ENCODE measurements at places on chromosomes 3 and 15. TPM values are rescaled to one million over a fixed set of nuclear protein-coding genes. Genes with fewer than 3 reads are reported as not detected.

- no peak for DNase-seq
These were observed at the start of gene DNAJB8 for GRCh38 chr3:128466840-128467541. Gene DNAJB8 (minus strand): TSS chr3:128466890. CDS start chr3:128463245, 3,645 bp downstream.

DNA sequence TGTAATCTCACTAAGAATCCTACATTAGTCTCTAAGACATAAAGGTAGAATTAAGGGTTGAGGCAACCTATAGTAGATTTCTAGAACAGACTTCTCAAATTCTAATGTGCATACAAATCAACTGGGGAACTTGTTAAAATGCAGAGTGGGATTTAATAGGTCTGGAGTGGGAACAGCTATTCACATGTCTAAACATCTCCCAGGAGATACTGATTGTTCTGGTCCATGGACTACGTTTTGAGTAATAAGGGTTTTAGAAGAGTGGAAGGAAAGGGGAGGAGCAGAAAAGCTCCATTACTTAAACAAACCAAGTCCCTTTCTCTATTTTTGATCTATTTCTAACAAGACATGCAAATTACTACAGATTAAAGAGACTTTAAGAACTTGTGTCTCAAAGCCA is 524.8 kb downstream of the TUSC7 start:
- no peak for DNase-seq

DNA sequence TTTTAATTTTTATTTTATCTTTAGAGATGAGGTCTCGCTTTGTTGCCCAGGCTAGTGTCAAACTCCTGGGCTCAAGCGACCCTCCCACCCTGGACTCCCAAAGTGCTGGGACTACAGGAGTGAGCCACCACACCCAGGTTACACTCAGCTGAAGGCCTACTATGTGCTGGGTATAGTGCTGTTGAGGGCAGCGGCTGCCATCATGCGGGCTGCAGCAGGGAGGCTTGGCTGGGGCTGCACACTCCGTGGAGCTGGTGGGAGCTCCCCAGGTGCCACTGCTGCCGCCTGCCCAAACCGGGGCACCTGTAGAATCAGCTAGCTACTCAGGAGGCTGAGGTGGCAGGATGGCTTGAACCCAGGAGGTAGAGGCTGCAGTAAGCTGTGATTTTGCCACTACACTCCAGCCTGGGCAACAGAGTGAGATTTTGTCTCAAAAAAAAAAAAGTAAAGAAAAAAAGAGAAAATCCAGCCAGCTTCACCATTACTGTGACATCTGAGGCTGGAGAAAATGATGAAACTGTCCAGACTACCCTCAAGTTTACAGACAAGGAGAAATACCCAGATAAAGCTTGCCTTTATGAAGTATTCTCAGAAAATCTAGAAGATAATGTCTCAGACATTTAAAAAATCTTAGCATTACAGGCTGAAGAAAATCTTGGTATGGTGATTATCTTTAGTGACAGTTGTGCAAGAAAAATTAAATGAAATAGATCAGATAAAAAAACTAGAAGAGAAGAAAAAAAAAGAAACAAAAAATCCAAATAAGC is 42.1 kb downstream of the CRABP1 start:
- no peak for DNase-seq

- DNase-seq: no peak
These were observed 595.6 kb downstream of the ROBO1 start for GRCh38 chr3:79172241-79172640.

- DNase-seq: no peak
These were observed 9.8 kb upstream of the MEF2A start for GRCh38 chr15:99556011-99556410.

- no peak for DNase-seq
These were observed 57.9 kb downstream of the TIPARP start for GRCh38 chr3:156732261-156732660.

GRCh38 chr3:194687638-194688199 is 2.0 kb downstream of the FAM43A start:
- peak; percentile 16 for DNase-seq

- no peak for DNase-seq
These were observed 194.4 kb upstream of the GBE1 start for GRCh38 chr3:81955878-81956277.

GRCh38 chr15:49079340-49080039 is 33.2 kb upstream of the SECISBP2L start:
- no peak for DNase-seq

DNA sequence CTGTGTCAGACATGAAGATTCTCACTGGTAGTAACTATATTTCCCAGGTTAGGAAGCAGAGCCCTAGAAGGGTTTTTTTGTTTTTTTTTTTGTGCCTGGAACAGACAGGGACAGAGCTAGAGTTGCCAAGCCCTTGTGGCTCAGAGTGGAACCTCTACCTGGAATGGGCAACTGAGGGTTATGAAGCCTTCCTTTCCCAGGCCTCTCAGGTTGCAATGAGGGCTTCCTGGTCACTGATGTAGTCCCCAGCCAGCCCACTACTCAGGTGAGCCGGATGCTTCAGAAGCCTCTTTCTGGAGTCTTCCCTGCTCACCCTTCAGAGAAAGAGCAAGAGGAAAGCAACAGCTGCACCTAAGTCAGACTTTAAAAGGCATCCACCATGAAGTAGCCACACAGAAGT is 48.8 kb upstream of the MANF start:
- no peak for DNase-seq

DNA sequence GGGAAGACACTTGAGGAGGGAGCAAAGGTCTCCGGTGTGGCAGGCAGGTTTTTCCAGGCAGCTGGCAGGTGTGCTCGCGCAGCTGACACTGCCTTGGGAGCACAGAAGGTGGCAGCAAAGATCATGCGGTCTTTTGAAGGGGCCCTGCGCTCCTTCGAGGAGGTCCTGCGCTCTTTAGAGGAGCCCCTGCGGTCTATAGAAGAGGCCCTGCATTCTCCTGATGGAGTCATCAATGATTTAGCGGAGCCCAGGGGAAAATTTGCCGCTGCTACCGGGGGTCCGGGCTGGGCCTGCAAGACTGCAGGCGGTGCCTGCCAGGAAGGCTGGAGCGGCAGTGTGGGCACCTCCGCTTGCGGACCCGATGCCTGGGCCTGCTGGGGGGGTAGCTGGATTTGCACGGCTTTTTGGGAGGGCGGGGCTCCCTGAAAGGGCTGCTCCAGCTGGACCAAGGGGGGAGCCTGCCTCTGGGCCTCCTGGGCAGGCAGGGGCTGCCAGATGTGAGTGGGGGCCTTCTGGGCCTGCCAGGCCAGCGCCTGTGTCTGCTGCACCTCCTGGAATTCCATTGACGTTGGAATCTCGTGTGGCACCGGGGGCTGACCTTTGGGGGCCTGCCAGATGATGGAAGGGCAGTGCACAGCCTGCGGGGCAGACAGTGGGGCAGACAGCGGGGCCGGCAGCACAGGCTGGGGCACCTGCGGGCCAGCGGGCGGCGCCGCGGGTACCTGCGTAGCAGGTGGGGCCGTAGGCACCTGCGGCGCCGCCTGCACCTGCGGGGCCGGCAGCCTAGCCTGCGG is 2.1 kb downstream of the MAGEL2 start:
- DNase-seq: no peak

GRCh38 chr15:49678655-49679054 is 57.8 kb downstream of the DTWD1 start:
- no peak for DNase-seq

GRCh38 chr3:15064299-15064834 is 748 bp downstream of the MRPS25 start:
- DNase-seq: peak; percentile 21

DNA sequence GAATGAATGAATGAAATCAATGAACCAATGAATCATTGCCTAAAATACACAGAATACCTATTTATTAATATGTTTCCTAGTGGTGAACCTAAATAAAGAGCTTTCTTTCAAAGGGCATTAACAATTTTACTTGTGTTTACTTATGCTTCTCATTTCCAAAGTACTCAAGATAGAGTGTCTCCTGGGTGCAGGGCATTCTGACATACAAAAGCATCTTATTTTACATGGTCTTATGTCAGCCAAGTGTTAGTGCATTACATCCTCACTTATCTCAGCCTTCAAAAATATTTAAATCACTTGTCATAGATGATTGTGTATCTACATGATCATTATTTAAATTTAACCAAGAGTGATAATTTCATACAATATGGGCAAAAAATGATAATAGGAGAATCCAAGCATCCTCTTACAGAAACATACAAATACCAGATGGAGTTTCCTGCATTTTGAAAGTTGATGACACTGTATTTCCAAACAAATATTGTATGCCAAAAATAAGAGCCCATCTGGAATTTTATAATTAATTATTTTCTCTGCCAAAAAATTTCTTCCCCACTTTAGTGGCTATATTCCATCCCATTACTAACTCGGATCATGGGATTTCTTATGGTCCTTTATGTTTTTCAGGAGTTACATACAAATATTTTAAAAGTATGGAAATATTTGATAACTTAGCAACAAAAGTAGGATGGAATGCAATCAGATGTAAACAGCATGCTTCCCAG is 279.0 kb downstream of the RBMS3 start:
- no peak for DNase-seq

- DNase-seq: peak; percentile 41
These were observed 269.2 kb downstream of the PDCD6IP start for GRCh38 chr3:34067536-34068051.

- no peak for DNase-seq
These were observed 48.1 kb downstream of the SETMAR start for GRCh38 chr3:4351164-4351855.

DNA sequence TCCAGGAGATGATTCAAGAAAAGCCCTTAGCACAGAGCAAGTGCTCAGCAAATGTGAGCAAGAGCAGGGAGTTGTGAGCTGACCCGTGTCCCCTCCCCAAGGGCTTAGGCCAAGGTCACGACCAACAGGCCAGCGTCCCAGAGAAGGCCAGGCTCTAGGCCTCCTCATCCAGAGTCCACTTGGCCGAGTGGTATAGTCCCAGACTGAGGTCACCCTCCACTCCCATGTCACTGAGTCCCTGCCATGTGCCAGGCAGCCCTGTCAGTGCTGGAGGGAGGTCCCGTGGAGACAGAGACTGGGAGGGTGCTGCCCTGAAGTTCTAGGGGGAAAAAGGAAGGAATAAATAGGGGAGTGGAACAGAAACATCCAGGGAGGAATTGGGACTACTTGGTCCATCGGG is 44.0 kb downstream of the TPRA1 start:
- no peak for DNase-seq

DNA sequence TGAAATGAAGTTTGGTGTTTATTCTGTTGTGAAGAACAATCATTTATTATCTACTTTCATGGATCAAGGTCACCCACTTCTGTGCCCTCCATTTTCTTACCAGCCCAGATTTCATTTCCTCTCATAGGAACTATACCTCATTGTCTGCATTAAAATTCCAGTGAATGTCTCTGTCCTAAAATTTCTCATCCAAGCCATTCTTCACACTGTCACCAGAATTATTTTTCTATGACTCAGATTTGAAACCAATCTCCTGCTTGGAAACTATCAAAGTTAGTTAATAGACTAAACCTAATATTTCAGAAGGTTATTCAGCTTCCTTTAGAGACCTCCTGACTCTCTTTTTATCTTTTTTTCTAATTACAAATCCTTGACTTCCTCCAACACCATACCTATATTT is 364.1 kb upstream of the CBLB start:
- DNase-seq: no peak

DNA sequence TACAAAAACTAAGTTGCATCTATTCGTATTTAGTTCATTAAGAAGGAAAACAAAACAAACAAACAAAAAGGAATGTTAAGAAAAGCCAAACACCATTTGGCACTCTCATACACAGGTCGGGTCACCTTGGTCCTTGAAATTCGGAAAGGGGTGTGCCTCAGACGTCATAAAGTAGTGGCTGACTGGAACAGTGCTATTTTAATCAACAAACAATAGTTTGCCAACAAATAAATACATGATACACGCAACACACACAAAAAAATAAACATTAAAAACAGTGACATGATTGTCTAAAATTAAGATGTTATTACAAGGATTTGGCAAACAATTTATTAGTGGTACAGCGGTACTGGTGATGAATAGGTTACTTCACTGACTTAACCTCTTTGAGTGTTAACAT is 579.6 kb downstream of the MECOM start:
- DNase-seq: no peak

DNA sequence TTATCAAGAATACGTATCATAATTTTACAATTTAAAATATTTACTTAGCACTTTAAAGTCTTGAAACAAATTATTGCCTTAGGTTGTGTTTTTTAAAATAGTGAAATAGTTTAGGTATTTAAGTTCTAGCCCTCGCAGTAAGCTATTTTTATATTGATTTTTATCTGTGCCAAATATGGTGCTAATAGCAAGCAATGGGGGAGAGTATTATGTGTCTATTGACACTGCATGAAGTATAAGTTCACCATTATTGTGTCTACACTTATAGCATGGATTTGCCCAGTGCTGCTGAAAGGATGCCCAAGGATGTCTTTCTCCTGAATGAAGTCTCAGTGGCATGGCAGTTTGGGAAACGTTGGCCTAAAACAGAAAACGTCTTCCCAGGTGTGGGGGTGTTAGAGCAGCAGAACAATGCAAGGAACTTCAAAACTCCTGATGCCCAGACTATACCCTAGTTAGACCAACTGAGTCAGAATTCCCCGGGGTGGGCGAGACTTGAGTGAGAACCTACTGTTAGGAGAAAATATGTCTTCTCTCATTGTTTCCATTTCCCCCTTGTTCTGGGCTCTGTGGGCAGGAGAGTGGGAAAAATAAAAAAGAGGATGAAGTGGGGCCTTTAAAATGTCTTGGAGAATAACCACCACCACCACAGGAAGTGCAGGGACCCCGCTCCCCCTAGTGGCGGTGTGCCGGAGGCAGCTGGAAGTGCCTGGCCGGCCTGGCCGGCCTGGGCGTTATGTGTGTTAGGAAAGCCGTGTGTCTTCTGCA is 104.2 kb upstream of the SLC7A14 start:
- peak; percentile 52 for DNase-seq

Gene LIPH
- total RNA-seq: not detected

Gene SERPINI2
- total RNA-seq: 10.1 TPM

Gene PATL2
- total RNA-seq: 1.1 TPM

Gene PTPRG
- total RNA-seq: 143 TPM

Gene GRAMD2A
- total RNA-seq: 0.36 TPM

Gene C3orf49
- total RNA-seq: not detected

Gene PEX5L
- total RNA-seq: 5.3 TPM

Gene TRANK1
- total RNA-seq: 18.8 TPM

Gene SUSD5
- total RNA-seq: 1.5 TPM
